ENCODE measurements at places on chromosomes 1 and 21. TPM values are rescaled to one million over a fixed set of nuclear protein-coding genes. Genes with fewer than 3 reads are reported as not detected.

Gene NR0B2
- total RNA-seq = not detected

GRCh38 chr1:192916021-192916420, 107.2 kb downstream of the RGS2 start:
- H3K27ac ChIP-seq = no peak overlapping the region
- DNase-seq = no peak
- no peaks in the 10 kb centered on the region for H3K27me3 ChIP-seq
- H3K4me1 ChIP-seq = no peaks in the 10 kb centered on the region
- H3K4me3 ChIP-seq = no peak overlapping the region

GRCh38 chr1:183887826-183888819, 83.2 kb downstream of the RGL1 start:
- peaks cover 21% of the 10 kb centered on the region for H3K4me1 ChIP-seq
- DNase-seq = no peak
- H3K36me3 ChIP-seq = no peaks in the 10 kb centered on the region
- H3K27me3 ChIP-seq = no peaks in the 10 kb centered on the region

GRCh38 chr21:35528116-35529042, 479.3 kb upstream of the RUNX1 start:
- DNase-seq = no peak
- H3K36me3 ChIP-seq = no peaks in the 10 kb centered on the region
- peak overlapping the region; percentile 63 for H3K27ac ChIP-seq
- H3K4me3 ChIP-seq = peak overlapping the region; percentile 65
- H3K4me1 ChIP-seq = peaks cover 4% of the 10 kb centered on the region

- H3K4me3 ChIP-seq = no peak overlapping the region
- no peak for DNase-seq
- no peaks in the 10 kb centered on the region for H3K27me3 ChIP-seq
- H3K4me1 ChIP-seq = peaks cover 10% of the 10 kb centered on the region
- H3K27ac ChIP-seq = peak overlapping the region; percentile 49
- H3K36me3 ChIP-seq = no peaks in the 10 kb centered on the region
These were observed 6.6 kb downstream of the HEYL start for GRCh38 chr1:39632682-39633417.

- no peaks in the 10 kb centered on the region for H3K27me3 ChIP-seq
- H3K36me3 ChIP-seq = no peaks in the 10 kb centered on the region
- no peak for DNase-seq
- no peak overlapping the region for H3K27ac ChIP-seq
These were observed 60.1 kb upstream of the DAB1 start for GRCh38 chr1:57483954-57484353.

- H3K4me3 ChIP-seq = no peak overlapping the region
- peak overlapping the region; percentile 6 for H3K27ac ChIP-seq
- no peaks in the 10 kb centered on the region for H3K36me3 ChIP-seq
These were observed 149.9 kb downstream of the CLIC6 start for GRCh38 chr21:34818662-34819158.

Data from esophagus squamous epithelium (tissue), 5 donors.